ENCODE measurements at places on chromosomes 3 and 15.
A peak's percentile ranks its signal among the peaks of the same experiment; 100 is the strongest.

DNA sequence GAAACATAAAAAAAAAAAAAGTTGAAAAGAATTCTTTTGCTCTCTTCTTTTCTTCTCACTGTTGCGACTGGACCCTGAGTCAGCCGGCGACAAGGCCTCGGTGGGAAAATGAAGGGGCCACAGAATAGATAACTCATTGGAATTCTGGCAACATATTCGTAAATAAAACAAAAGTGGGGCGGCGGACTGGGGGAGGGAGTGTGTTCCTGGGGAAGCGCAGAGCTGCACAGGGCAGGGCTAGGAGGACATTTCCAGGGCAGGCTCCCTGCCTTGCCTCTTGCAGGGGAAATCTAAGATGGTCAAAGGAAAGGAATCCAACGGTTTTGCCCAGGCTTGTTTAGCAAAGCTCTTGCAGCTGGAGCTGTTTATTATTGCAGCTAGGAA, 1042.8 kb upstream of the NR2F2 start:
- DNase-seq: no peak

GRCh38 chr3:188706176-188706575, 465.6 kb upstream of the TPRG1 start:
- no peak for DNase-seq

GRCh38 chr15:72919936-72920465, 132.3 kb upstream of the NEO1 start:
- no peak for DNase-seq

DNA sequence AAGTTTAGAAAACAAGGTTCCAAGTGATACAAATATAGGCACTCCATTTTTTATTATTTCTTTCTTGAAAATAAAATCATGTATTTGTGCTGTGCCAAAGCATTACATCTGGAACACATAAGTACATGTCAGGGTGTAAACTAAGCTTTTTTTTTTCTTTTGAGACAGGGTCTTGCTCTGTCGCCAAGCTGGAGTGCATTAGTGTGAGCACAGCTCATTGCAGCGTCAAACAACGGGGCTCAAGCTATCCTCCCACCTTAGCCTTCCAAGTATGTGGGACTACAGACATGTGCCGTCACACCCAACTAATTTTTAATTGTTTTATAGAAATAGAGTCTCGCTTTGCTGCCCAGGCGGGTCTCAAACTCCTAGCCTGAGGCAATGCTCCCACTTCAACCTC, 9.0 kb downstream of the SPATA12 start:
- no peak for DNase-seq

DNA sequence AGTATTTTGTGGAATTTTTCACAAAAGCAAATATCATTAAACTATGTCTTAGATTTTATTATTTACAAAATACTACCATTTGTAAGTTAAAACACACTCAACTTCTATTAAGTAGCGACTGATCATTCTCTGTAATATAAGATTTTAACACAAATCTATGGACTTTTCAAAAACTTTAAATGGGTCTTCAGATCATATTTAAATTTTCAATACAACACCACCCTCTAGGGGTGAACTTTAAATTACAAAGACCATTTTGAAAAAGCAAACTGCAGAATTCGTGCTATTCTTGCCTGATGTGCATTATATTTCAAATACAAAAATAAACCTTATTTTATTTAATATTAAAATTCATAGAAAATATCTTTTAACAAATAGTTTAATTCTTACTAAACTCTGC, 8.2 kb upstream of the VGLL4 start:
- DNase-seq: no peak

- no peak for DNase-seq
These were observed 257.1 kb downstream of the OPA1 start for GRCh38 chr3:193850084-193850619.

GRCh38 chr3:114213627-114214541, 23.5 kb downstream of the ZNF80 start:
- no peak for DNase-seq

- DNase-seq: no peak
These were observed 98.8 kb downstream of the MME start for GRCh38 chr3:155178810-155179436.

DNA sequence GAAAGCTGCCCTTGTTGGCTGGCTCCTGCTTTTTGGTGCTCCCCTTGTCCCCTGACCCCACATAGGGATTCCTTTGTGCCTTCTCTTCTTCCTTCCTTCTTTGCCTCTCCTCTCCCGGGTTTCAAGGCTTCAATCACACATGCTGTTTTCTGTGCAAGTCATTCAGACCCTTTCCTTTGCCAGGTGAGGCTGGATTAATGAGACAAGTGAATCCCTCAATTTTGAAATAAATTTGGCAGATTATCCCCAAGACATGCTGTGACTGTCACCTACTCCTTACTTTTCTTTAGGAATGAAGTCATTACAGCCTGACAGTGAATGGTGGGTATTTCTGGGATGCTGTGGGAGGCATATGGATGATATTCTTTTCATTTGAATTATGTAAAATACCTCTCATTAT, 259.0 kb upstream of the RGMA start:
- no peak for DNase-seq

- DNase-seq: no peak
These were observed 70.5 kb upstream of the GOLGA6B start for GRCh38 chr15:72584006-72584405.

DNA sequence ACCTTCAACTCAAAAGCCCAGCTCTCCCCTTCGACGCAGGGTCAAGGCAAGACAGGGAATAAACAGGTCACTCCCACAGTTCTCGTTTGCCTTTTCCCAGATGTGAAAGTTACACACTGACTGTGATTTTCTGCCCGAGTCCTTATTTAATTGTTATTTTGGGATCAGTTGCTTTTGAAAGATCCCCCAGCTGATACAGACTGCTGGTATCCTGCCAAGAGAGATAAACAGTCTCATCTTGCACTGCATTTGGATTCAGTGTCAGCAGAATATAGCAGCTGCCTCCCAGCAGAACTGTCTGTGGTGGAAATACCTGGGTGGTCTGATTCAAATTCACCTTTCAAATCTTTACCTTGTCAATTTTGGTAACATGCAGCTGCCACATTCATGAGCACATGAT, 56.0 kb upstream of the FAM3D start:
- no peak for DNase-seq

DNA sequence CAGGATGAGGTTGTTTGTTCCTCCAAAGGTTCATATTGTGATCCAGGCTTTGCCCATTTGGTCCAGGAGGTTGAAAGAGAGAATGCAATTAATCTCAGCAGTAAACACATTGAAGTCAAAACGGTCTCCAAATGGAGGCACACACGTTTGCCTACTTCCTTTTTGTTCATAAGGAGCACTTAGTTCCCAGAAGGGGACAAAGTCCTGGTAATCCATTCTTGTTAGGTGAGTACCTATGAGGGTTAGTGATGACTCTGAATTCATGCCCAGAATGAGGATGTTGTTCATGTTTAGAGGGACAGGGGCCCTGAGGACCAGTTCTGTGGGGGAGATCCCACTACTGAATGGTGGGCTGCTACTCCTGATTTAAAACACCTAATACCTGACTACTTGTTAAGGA, 177.7 kb downstream of the ALDH1A2 start:
- DNase-seq: no peak

GRCh38 chr3:76370749-76371520, 585.6 kb upstream of the ZNF717 start:
- no peak for DNase-seq

DNA sequence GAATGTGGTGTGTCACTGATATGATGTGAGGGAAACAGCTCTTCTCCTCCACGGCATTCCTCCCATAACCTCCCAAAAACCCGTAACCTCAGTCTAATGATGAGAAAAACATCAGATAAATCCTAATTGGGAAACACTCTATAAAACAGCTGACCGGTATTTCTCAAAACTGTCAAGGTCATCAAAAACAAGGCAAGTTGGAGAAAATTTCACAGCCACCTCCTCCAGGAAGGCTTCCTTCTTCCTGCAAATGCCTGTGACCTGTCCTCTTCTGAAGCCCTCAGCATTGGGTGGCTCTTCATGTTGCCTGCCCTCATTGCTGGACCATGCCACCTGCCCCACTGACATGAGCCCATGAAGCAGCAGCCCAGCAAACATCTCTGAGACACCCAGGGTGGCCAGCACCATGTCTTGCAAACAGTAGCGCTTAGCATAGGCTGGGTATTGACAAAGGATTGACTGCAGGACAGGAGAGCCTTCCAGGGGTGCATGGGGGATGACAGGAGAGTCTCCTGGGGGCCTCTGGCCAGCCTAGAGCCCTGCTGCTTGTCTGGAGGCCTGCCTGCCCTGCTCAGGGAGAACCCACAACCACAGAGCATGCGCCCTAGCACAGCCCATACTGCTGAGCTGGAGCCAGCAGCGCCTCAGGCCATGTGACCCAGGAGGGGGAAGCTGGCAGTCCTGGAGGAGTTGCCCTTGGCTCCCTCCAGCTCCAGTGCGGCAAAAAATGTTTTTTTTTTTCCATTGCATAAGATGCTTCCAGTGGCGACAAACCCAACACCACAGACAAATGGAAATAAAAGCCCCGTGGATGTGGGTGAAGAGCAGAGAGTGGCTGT, 49.7 kb downstream of the XXYLT1 start:
- DNase-seq: peak; percentile 68

GRCh38 chr3:155572085-155572484, 172.8 kb downstream of the PLCH1 start:
- DNase-seq: no peak

DNA sequence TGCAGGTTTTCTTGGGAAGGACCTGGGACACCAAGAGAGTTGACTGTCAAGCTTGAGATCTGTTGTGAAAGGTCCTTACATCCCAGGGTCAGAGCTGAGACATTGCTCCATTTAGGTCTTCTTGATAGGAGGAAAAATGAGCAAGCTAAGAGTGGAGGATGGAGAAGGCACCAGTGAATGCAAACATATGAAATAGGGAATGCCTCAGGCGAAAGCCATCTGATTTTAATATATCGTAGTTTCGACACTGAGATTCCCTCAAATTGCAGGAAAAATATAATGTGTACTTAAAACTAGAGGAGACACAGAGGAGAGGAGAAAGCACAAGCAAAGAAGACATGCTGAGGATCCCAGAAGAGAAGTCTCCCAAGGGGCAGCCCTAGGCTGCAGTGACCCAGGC, 85.5 kb downstream of the TM4SF4 start:
- DNase-seq: no peak

GRCh38 chr3:181362378-181362777, 349.3 kb upstream of the SOX2 start:
- DNase-seq: no peak

GRCh38 chr15:39890621-39891020, 29.4 kb downstream of the GPR176 start:
- DNase-seq: no peak

DNA sequence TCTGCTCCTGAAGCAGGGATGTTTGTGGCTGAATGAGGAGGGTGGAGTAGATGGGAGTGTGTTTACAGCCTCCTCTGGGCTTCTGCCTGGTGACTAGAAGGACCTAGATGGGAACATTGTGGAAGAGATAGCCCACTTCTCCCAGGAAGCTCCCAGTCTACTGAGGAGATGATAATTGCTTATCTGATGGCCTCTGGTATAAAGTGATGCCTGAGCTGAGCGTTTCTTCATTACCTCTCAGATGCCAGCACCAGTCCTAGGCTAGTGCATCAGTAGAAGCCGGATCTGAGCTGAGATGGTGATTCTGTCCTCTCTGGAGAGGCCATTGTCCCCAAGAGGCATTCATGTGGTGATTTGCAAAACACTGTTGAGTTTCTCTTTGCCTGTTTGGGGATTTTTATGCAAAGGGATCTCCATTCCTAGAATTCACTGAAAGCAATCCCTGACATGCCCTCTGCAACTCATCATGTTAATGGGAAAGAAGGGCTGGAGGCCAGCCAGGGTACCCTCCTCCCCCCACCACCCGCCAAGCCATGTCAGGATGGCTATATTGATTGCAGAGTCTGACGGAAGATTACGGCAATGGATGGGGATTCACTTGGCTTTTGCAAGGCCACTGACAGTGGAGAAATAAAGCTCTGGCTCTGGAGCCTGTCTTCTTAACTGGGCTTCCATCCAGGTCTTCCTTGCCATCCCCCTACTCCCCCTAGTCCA, 166.4 kb upstream of the ROPN1 start:
- DNase-seq: no peak

DNA sequence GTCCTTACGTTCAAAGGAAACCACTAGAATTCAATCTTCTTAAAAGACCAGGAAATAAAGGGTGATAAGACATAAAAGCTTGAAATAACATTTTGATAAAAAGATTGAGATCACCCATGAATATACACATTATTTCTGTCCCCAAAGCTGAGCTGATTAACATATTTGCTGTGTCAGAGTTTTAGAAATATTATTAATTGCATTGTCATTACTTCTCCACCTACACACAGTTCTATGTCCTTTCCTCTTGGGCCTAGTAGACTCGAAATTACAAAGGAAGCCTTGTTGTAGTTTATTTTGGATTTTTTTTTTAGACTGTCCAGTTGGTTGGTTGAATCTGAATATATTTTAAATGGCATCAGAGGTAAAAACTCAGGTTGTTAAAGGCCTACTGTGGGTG, 81.0 kb upstream of the NR2E3 start:
- no peak for DNase-seq

- no peak for DNase-seq
These were observed 260.1 kb downstream of the UACA start for GRCh38 chr15:70503073-70503745.

- no peak for DNase-seq
These were observed 25.6 kb downstream of the ANXA2 start for GRCh38 chr15:60372227-60372626.

DNA sequence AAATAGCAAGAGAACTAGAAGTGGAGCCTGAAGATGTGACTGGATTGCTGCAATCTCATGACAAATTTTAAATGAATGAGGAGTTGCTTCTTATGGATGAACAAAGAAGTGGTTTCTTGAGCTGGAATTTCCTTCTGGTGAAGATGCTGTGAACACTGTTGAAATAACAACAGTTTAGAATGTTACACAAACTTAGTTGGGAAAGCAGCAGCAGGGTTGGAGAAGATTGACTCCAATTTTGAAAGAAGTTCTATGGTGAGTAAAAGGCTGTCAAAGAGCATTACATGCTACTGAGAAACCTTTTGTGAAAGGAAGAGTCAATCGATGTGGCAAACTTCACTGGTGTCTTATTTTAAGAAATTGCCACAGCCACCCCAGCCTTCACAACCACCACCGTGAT, 220.9 kb upstream of the LRRFIP2 start:
- DNase-seq: no peak

DNA sequence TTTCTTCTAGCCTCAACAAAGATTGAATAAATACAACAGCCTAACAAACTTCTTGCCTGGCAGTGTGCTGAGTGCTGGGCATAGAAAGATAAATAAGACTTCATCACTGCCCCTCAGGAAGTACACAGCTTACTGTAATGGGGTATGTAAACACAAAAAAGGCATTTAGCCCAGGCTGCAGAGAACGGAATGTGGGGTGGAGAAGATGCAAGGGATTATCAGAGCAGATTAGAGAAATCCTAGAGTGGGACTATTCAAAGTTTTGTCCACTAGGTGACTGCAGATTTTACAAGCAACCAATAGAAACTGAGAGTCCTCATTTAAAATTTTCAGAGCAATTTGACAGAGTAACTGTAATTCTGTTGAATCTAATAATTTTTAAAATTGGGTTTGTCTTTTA, 35.4 kb upstream of the TSC22D2 start:
- DNase-seq: no peak

- no peak for DNase-seq
These were observed 11.6 kb upstream of the TSC22D2 start for GRCh38 chr3:150396491-150396890.
